Muscle of leg (tissue), 16 donors: ENCODE measurements at places on chromosomes 6 and 20. TPM values are rescaled to one million over a fixed set of nuclear protein-coding genes. Genes with fewer than 3 reads are reported as not detected.

FAM209B gene
- polyA plus RNA-seq, result 0.38 TPM

LAMA4 gene
- polyA plus RNA-seq, result 123 TPM

SMPDL3A gene
- polyA plus RNA-seq, result 20.5 TPM

NKX2-4 gene
- not detected for polyA plus RNA-seq

DNA sequence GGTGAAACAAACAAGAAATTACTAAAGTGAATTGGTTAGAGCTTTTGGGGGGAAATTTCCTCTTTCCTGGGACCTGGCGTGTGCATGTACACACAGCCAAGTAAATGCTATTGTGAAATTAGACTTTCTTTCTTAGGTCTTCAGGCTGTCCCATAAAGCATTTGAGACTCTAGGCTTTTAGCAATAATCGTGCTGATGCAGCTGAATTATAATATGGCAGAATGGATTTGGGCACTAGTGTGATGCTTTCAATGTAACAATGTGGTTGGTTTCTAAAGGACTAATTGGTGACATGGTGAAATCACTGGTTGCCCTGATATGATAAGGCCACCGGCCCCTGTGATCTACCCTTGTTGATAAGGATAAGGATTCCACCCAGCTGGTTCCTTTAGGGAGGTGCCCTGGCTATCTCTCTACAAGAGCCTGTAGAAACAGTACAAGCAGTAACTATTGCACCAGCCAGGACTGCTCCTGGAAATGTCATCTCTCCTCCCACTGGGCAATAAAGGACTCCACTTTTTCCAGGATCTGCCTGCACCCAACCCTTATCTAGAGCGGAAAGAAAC lies 164.1 kb downstream of the TFAP2A start:
- no peak for DNase-seq

GRCh38 chr6:63403725-63404124 lies 83.9 kb upstream of the LGSN start:
- no peak for DNase-seq

- no peak for DNase-seq
These were observed 10.4 kb downstream of the KIF6 start for GRCh38 chr6:39714802-39715201.

- DNase-seq, result no peak
These were observed 13.1 kb upstream of the CST7 start for GRCh38 chr20:24935766-24936525.

GRCh38 chr6:71619836-71620235 lies 266.5 kb upstream of the RIMS1 start:
- no peak for DNase-seq

DNA sequence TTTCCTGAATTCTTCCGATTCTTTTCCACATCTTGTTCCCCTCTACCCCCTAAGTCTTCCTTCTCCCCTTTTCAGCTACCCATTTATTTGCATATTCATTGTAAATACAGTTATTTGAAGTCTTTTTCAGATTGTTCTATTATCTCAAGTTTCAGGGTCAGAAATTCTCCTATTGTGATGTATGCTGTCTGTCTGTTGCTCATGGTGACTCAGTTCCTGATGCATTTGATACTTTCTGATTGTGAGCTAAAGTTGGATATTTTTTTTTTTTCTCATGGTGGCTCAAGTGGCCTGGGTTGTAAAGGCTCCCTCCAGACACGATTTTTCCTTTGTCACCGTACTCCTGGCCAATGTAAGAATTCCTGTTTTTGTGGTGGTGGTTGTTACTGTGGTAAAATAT lies 4.9 kb upstream of the PI16 start:
- DNase-seq, result no peak

- DNase-seq, result no peak
These were observed 278.8 kb downstream of the HDGFL1 start for GRCh38 chr6:22848121-22848520.

DNA sequence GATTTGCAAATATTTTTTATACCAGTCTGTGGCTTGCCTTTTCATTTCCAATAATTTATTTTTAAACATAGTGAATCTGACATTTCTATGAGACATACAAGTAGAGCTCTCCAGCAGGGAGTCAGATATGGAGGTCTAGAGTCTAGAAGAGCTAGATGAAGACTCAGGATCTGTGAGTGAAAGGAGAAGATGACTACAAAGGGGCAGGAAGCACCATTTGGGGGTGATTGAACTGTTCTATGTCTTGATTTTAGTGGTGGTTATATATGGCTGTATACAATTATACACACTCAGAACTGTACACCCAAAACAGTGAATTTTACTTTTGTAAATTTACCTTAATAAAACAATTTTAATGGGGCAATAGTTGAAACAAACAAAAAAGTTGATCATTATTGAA lies 127.9 kb upstream of the BACH2 start:
- DNase-seq, result no peak
